Left lobe of liver (tissue), 2 donors: ENCODE measurements at places on chromosomes 1 and 21. TPM values are rescaled to one million over a fixed set of nuclear protein-coding genes. Genes with fewer than 3 reads are reported as not detected.

GRCh38 chr1:209207701-209208286 lies 375.7 kb upstream of the CAMK1G start:
- peak; percentile 63 for DNase-seq

- no peak for DNase-seq
Observed at GRCh38 chr1:227934476-227935313, 13.0 kb downstream of the WNT9A start.

The TNFRSF18 gene
- not detected for total RNA-seq

GRCh38 chr1:54519709-54520108 lies 28.3 kb upstream of the ACOT11 start:
- no peak for DNase-seq
